ENCODE measurements at places on chromosomes 12 and 14. TPM values are rescaled to one million over a fixed set of nuclear protein-coding genes. Genes with fewer than 3 reads are reported as not detected.
A peak's percentile ranks its signal among the peaks of the same experiment; 100 is the strongest.

GRCh38 chr12:120474616-120474960 lies 5.0 kb upstream of the SRSF9 start:
- peak; percentile 52 for DNase-seq

DNA sequence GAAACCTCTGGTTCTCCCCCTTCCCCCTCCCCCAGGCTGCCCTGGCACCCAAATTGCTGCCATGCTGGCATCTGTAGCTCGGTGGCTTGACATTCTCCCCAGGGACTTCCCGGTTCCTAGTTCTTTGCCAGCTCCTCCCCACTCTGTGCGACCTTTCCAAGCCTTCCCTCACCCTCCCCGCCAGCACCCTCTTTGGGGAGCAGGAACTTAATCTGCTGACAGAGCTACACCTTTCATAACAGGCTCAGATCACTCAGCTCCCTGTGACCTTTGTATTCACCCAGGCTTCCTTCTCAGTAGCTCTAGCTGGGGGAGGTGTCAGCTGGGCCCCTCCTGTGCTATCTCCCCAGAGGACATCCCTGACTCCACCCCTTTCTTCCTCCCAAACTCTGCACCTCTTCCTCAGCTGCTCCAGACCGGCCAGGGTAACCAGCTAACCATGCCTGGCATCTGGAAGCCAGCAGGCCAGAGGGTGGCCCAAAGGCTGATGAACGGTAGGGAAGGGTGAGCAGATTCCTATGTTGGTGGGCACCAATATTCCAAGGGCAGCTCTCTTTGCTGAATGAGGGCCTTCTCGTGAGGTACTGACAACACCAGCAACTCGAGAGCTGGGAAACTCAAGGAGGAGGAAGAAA lies 1.8 kb upstream of the COX14 start:
- DNase-seq = no peak

- no peak for DNase-seq
These were observed 54.0 kb downstream of the GPATCH2L start for GRCh38 chr14:76205708-76206107.

- peak; percentile 42 for DNase-seq
These were observed 620 bp downstream of the TMTC1 start for GRCh38 chr12:29782871-29783772.

TAS2R13 gene
- 3.1 TPM for total RNA-seq

TAS2R10 gene
- not detected for total RNA-seq

GPR162 gene
- 2.2 TPM for total RNA-seq

POTEM gene
- 45.0 TPM for total RNA-seq

KRT73 gene
- 0.16 TPM for total RNA-seq

SLCO1B3 gene
- total RNA-seq = 1.7 TPM

APOLD1 gene
- 9.2 TPM for total RNA-seq

Measured in testis (tissue), 5 donors.